Stimulated activated CD4-positive, alpha-beta T cell treated with anti-CD3 and anti-CD28 coated beads, Interleukin-2, amount 100 ng/mL, for 4 hours (primary cell): ENCODE measurements at places on chromosomes 7 and 10.

DNA sequence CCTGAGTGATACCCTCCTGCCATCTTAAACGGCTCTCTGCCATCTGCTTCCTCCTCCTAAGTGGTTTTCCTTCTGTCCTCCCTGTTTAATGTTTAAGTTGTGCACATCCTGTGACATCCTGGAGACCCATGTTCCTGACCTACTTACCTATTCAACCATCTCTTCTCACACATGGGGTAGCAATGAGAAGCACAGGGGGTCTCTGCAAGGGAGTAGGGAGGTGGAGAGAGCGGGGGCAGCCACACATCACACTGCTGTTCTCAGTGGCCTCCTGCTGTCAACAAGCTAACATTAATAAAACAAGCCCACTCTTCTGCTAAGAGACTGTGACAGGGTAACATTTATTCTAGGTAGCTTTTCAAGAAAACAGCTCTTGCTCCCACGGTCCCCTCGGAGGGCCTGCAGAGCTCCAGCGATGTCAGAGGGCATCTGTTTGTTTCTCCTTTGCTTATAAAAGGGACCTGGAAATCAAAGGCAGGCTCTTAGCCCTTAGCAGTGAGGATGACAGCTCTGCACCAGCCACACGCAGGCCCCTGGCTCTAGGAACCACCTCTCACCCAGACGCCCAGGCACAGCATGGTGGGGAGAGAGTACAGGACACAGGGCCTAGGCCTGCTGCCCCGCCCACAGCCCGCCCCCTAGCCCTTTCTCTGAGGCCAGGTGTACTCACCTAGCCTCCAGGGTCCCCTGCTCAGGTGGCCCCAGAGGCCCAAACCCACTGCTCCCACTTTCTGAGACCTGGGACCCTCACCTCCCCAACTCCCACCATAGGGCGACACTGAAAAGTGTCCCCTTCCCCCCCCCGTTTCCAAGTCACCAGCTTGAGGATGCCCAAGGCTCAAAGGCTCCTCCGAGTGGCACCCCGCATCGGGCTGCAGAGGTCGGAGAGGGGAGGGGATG is 943 bp upstream of the SLC18A2 start:
- no peak for DNase-seq

- peak; percentile 44 for DNase-seq
Measured at GRCh38 chr7:140475747-140476333, 3.5 kb downstream of the MKRN1 start.

- no peak for DNase-seq
Measured at GRCh38 chr10:73554721-73555120, 36.4 kb downstream of the USP54 start.

GRCh38 chr10:14250496-14251076 is 80.1 kb downstream of the FRMD4A start:
- DNase-seq: no peak

DNA sequence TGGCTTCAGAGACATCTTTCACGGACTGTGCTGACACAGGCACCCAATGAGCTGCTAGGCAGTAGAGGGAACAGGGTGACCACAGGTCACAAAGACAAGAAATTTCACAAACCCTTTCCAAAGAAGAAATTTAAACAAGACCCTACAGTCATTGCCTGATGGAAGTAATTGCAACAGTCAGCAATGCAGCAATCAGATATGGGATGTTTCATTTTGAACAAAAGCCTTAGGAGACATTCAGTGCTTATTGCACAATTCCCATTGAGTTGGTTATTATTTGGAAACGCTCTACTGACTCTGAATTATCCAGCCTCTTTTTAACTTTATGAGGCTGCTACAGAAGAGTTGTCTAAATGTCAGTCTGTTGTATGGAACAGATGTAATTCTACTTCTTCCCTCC is 85.5 kb downstream of the ETV1 start:
- no peak for DNase-seq

GRCh38 chr7:128791972-128792327 is 182 bp downstream of the CCDC136 start:
- no peak for DNase-seq

DNA sequence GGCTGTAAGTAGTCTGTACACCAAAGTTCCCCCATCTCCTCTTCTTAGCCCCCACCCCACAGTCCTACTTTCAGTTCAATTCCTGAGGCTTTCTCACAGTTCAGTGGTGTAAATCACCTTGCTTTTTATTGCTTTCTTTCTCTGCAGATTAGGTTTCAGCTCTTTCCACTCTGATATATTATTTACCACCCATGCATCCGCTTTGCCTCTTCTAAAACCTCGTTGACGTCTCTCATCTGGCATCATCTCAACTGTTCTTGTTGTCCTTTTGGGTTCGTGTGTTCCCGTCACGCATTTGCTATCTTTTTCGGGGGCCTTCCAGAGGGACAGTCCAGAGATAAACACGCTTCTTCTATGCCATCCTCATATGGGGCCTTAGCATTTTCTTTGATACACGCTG is 597.9 kb upstream of the DPP6 start:
- no peak for DNase-seq

DNA sequence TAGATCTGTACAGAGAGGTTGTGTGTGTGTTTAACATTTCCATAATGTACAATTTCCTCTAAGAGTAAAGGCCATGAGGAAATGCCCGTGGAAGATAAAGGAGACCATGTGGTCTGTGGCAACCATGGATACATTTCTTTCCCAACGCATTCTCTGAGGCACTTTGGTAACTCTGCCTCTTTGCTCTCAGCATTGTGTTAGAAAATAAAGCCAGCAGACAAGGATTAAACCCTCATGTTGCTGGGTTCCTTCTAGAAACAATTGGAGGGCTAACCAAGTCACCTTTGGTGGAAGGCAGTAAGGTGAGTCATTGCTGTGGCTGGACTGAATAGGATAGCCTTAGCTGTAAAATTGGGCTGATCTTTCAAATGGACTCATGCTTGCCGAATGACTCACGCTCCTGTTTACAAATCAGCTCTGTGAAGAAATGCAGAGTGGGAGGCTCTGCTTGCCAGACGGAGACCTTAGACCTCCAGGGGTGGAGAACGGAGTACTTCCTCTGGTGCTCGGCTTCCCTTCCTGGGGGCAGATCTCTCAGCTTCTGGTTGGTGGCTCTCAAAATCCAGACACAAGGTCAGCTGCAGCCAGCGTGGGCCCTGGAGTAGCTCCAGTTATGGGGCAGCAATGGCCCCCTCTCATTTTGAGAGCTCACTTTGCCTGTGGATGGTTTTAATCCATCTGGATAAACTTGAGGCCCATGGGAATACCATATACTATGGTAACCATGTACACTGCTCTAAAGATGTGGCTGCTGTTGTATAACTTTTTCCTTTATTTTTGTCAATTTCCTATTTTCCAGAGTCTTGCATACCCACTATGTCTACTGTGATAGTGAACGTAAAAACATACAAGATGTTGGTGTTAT is 137.3 kb downstream of the TCF7L2 start:
- no peak for DNase-seq

- no peak for DNase-seq
Measured at GRCh38 chr10:90858461-90858968, 676 bp upstream of the HTR7 start.

GRCh38 chr7:1028044-1028770 is 16.1 kb upstream of the GPR146 start:
- DNase-seq: peak; percentile 68

- no peak for DNase-seq
Measured at GRCh38 chr7:66013938-66014337, 31.9 kb upstream of the GUSB start.

DNA sequence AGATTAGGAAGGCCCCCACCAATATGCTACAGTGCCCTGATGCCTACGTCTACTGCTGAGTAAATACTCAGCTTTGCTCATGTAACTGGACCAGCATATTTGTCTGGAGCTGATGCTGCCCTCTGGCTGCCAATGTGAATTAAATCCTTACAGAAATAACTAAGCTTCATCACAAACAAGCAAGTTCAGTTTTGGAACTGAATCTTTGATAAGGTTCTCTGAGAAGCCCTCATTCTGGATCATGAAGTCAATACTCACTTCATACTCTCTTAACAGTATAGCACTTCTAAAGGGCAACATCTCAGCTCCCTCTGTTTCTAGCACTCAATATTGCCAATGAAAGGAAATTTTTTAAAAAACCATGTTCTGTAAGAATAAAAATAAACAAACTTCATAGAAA is 246.7 kb downstream of the ETV1 start:
- DNase-seq: no peak

DNA sequence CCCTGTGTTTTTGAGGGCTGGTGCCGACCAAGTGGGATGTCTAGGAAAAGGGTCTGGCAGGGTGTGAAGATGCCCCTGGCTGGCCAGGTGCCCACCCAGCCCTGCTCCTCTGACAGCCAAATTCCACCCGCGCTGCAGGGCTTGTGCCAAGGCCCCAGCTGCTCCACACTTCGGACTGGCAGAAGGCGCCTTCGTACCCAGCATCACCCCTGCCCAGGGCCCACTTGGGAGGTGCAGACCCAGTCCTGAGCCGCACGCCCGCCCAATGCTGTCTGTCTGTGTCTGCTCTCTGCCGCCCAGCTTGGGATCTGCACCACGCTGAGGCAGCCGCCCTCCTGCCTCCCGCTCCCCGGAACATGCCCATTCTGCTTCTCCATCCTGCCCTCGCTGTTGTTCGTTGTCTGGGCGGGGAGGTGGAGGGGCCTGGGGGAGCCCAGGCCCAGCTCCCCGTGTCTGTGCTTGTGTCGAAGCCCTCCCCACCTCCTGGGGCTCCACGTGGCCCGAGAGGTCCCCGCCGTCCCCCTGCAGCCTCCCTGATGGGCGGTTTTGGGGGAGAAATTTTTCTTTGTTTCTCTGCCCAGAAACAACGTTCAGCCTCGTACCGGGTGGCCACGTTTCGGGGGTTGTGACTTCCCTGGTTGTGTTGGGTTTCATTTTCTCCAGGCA is 36.9 kb upstream of the PPIF start:
- DNase-seq: no peak

GRCh38 chr7:64947252-64948000 is 43.4 kb downstream of the ZNF117 start:
- no peak for DNase-seq

DNA sequence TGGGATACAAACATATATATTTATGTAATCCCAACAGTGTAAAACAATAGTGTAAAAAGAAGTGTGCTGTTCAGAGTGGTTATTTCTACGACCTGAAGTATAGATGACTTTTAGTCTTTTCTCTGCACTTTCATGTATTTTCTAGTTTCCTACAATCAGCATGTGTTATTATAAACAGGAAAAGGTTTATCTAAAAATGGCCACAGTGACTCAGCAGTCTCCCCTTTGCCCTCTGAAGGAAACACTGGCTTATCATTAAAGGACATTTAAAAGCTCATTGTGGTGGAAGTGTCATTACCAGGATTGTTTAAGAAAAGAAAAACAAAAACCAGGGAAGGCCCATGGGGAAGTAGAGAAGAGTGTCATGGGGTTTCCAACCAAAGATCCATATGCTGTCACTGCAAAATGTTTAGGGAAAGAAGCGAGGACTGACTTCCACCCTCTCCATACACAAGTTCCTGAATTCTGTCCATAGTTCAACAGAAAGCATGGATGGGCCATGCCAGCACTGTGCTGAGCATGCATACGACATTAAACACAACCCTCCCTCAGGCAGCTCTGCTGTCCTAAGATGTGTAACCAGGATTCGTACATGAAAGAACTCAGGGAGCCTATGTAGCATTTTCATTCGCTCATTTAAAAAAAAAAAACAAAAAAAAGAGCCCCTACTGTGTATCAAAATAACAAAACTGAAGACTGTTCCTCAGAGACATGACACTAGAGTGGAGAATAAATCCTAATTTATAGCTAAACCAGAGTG is 10.2 kb downstream of the CYREN start:
- DNase-seq: no peak

GRCh38 chr10:47150581-47150980 is 149.4 kb upstream of the GDF10 start:
- no peak for DNase-seq

GRCh38 chr7:153398370-153398769 is 638.8 kb downstream of the ACTR3B start:
- no peak for DNase-seq

GRCh38 chr7:70640266-70640833 is 491.6 kb upstream of the GALNT17 start:
- DNase-seq: no peak

GRCh38 chr7:96959135-96959534 is 46.2 kb upstream of the DLX6 start:
- DNase-seq: no peak

GRCh38 chr7:16745645-16746044 is 7.9 kb upstream of the TSPAN13 start:
- DNase-seq: no peak

- no peak for DNase-seq
Measured at GRCh38 chr7:135929722-135930141, 47.4 kb downstream of the MTPN start.

- no peak for DNase-seq
Measured at GRCh38 chr10:43195557-43195956, 57.3 kb downstream of the CSGALNACT2 start.

DNA sequence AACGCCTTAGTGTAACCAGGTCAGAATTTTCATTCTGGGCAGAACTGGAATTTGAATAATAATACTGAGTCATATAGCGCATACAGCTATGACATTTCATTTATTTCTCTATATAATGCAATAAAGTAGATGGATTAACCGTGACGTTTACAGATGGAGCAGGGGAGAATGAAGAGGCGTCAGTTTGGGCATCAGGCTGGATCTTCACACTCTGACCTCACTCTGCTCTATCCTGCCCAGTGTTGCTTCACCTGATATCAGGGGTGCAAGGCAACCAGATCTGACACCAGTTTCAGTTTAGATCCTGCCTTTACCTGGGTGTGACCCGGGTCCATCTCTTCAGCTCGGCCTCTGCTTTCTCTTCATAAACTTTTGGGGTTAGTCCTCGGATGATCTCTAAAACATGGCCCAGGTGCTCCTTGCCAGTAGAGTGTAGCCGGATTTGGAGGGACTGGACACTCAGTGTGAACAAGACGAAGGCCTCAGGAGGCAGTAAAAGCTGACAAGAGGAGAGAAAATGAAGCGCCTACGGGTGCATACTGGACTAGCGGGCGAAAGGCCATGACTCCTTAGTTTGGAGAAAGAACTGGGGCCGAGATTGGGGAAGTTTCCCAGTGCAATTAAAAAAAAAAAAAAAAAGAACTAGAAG is 1.4 kb upstream of the ZYX start:
- no peak for DNase-seq

GRCh38 chr7:151566897-151567320 is 47.2 kb upstream of the RHEB start:
- no peak for DNase-seq

DNA sequence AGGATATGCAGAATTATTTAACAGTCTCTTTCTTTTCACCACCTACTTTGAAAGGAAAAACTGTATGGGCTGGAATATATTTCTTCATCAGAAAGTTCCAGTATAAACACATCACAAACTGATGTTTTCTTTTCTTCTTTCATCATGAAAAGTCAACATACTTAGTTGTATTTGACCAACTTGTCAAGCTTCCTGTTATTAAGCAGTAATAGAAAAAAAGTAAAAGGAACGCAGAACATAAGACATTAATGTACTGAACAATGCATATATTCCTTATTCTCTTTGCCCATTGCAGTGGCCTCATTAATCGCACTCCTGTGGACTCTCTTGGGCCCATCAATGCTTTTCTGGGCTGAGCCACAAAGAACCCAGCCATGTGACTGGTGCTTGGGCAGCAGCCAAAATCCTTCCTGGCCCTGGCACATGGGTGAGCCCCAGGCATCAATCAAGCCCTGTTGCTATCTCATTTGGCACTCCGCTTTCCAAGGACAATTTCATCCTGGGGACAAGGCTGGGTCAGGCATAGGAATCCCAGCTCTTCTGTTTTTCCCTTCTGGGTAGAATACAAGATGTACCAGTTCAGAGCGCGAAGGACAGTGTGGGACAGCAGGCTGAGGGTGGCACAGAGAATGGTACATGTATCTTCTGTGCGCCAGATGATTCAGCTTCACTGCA is 42.3 kb downstream of the RHOBTB1 start:
- DNase-seq: no peak
